ENCODE measurements at places on chromosomes 13 and 19.

DNA sequence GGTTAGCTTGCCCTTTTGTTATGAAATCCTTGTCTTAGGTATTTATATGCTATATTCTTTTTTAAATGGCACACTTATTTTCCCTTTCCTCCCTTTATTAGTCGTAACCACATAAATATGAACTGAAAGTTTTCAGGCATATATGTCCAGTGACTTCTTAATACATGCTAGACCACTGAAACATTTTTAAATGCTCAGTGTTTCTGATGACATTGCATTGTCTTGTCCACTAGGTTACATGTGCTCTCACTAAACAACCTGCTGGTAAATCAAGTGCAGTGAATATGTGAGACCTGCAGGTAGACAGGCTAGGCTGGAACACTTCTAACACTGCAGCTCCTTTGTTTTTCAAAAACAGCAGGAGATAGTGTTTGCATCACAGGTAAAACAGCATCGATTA lies 332.6 kb upstream of the DACH1 start:
- H3K4me3 ChIP-seq, result no peak overlapping the region
- no peaks in the 10 kb centered on the region for H3K27me3 ChIP-seq

DNA sequence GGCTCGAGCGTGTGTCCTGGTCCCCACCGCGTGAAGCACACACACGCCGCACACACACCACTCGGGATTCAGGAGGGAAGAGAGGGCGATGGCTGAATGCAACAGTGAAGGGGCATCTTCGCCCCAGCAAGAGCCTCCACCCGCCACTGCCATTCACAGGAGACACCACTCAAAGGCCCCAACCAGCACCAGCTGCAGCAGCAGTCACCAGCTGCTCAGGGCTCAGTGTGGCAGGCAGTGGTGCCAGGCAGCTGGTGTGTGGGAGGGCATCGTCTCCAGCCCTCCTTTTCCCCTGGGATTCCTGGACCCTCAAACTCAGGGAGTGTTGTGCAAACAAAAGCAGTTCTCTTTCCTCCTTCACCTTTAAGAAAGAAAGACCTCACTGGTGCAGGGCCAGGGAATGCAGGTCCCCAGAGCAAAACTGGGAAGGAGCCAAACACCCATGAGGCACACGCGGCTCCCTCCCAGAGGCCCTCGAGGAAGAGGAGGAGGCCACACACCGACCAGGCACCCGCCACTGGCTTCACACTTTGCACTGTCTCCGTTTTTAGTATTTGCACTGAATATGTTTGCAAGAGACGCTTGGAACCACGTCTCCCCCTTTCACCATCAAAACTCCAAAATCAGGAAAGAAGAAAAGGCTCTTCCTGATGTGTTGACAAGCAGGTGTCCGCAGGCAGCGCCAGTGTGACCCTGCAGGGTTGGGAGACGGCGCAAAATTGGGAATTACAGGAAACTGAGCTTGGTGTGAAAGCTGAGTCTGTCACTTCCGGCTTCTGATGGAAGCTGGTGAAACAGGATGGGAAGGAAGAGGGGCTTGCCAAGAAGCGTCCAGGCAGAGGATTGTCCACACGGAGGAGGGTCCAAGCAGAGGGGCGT lies 26.4 kb upstream of the F7 start:
- H3K27ac ChIP-seq, result no peak overlapping the region
- H3K36me3 ChIP-seq, result peaks cover 13% of the 10 kb centered on the region
- DNase-seq, result no peak

DNA sequence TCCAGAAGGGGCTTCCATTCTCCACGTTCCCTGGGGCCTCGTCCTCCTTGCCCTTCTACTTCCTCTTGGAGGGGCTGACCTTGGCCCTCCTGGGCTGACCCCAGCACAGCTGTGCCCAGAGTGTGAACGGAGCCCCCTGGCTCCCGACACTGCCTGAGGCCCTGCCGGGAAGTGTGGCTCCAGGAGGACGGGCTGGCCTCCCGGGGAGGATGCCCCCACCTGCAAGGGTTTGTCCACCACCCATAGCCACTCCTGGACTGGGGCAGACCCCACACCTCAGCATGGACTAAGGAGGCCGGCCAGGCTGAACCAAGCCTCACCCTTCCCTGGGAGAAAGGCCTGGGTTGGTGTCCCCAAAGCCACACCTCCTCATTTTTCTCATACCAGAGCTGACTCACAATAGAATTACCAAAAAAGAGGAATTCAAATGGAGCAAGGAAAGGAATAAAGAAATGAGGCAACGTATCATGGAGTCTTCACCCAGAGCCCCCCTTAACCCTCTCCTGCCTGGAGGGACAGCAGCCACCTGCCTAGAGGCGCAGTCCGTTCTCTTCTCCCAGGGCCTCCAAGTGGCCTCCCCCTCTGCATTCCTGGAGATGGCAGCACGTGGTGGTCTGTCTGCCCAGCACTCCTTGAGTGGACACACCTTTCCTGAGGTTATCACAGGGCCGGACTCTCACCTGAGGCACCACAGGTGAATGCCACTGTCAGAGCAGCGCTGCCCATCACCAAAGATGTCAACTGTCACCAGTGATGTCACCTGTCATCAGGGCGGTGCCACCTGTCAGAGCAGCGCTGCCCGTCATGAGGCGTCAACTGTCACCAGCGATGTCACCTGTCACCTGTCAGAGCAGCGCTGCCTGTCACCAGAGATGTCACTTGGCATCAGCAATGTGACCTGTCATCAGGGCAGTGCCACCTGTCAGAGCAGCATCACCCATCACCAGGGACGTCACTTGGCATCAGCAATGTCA lies 3.1 kb upstream of the C13orf46 start:
- peaks cover 14% of the 10 kb centered on the region for H3K4me1 ChIP-seq
- peak overlapping the region; percentile 50 for H3K27ac ChIP-seq
- peaks cover 2% of the 10 kb centered on the region for H3K36me3 ChIP-seq
- DNase-seq, result peak; percentile 12
- H3K27me3 ChIP-seq, result no peaks in the 10 kb centered on the region

DNA sequence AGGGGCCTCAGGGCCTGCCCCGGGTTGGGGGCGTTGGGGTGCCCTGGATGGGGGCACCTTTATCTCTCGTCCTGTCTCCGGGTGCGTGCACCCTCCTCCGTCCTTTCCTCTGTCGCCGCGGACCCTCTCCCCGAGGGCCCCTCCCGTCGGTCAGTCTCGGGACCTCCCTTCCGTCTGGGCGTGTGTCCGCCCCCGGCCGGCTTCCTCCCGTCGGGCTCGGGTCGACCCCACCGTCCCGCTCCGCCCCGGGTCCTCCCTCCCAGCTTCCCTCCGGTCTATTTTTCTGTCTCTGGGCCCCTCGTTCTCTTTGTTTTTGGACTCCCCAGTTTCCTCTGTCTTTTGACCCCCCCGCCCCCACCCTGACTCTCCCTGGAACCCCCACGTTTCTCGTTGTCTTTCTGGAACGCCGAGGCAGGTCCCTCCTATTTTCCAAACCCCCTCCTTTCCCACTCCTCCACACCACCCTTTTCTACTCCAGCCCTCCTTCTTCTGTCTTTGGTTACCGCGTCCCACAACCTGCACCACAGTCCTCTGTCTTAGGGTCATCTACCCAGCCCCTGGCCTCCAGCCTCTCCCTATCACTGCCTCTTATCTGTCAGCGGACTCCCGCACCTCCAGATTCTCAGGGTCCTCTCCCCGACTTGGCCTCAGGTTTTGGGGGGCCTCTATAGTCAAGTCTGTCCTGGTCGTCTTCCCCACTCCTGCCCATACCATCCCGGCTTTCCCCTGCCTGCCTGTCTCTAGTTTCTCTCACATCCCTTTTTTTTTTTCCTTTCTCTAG lies 757 bp downstream of the EGLN2 start:
- H3K4me1 ChIP-seq, result peaks cover 44% of the 10 kb centered on the region
- peaks cover 2% of the 10 kb centered on the region for H3K36me3 ChIP-seq
- DNase-seq, result no peak
- no peaks in the 10 kb centered on the region for H3K27me3 ChIP-seq
- peak overlapping the region; percentile 82 for H3K4me3 ChIP-seq

DNA sequence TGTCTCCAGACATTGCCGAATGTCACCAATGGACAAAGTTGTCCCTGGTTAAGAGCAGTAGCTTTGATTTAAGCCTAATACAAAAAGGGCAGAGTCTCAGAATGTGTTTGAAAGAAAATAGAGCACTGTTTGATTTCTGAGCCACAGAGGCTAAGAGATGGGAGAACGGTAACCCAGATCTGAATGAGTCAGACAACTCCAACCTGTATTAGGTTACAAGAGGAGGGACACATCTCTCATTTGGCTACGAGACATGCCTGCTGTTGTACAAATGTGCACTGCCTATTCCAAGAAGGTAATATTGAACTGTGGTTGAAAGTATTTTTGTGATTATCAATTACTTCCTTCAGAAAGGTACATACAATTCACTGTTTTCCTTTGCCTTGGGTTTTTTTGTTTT lies 4.9 kb upstream of the HSPH1 start:
- H3K27ac ChIP-seq, result no peak overlapping the region
- no peak overlapping the region for H3K4me3 ChIP-seq
- H3K36me3 ChIP-seq, result no peaks in the 10 kb centered on the region
- H3K27me3 ChIP-seq, result no peaks in the 10 kb centered on the region
- peaks cover 9% of the 10 kb centered on the region for H3K4me1 ChIP-seq

GRCh38 chr19:5631567-5632240 lies 8.8 kb downstream of the SAFB start:
- peaks cover 16% of the 10 kb centered on the region for H3K36me3 ChIP-seq
- H3K4me3 ChIP-seq, result no peak overlapping the region
- no peak for DNase-seq
- peaks cover 20% of the 10 kb centered on the region for H3K4me1 ChIP-seq
